ENCODE measurements at places on chromosomes 5 and 9. TPM values are rescaled to one million over a fixed set of nuclear protein-coding genes. Genes with fewer than 3 reads are reported as not detected.

Gene OR1J2
- total RNA-seq, result not detected

Gene QRFP
- not detected for total RNA-seq

Gene CDH9
- not detected for total RNA-seq

Gene SYK
- total RNA-seq, result 0.28 TPM

Gene FAM13B
- total RNA-seq, result 38.8 TPM

Gene CDHR2
- 0.56 TPM for total RNA-seq

Gene C1QTNF3
- total RNA-seq, result 3.8 TPM

Gene RMRP
- total RNA-seq, result 6,751 TPM

Gene GFI1B
- not detected for total RNA-seq

DNA sequence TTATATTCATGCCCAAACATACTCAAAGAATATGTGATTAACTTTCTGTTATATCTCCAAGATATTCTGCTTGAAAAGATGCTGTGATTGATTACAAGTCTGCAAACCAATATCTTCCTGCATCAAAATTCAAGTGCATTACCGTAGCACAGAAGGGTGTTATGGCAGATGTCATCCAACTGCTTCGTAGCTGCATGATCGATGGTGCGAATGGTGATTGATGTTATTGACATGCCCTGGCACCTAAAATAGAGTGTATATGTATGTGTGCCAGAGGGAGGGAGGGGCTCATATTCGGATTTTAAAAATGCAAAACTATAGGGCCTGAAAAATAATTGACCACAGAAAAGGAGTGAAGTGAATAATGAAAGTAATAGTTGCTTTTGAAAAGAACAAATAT is 882.1 kb upstream of the NUDT12 start:
- no peak for DNase-seq

DNA sequence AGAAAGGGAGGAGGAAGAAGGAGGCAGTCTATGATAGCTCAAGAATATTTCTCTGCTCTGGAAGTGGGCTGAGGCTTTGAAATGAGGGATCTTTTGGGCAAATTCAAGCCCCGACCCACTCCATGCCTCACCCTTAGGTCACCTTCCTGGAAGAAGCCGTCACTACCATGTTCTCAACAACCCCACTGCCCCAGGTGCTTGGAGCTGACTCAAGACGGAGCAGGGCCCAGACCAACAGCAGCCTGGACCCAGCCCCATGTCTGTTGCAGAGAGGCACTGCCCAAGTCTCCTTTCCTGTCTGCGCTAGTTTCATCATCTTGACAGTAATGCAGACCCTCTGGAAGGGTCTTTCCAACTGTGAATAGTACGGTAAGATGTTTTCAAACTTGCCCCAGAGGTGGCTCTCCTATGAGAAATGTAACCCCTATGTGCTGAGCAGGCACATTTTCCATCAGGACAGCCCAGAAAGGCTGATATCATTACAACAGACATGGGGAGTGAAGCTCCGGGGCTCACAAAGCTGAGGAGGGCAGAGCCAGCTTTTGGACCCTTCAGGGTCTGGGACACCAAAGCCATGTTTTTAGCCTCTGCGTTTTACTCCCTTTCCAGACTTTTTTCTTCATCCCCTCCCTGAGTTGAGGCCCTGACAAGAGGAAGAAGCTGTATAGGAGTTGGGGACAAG is 128.2 kb upstream of the LARP1 start:
- DNase-seq, result no peak

DNA sequence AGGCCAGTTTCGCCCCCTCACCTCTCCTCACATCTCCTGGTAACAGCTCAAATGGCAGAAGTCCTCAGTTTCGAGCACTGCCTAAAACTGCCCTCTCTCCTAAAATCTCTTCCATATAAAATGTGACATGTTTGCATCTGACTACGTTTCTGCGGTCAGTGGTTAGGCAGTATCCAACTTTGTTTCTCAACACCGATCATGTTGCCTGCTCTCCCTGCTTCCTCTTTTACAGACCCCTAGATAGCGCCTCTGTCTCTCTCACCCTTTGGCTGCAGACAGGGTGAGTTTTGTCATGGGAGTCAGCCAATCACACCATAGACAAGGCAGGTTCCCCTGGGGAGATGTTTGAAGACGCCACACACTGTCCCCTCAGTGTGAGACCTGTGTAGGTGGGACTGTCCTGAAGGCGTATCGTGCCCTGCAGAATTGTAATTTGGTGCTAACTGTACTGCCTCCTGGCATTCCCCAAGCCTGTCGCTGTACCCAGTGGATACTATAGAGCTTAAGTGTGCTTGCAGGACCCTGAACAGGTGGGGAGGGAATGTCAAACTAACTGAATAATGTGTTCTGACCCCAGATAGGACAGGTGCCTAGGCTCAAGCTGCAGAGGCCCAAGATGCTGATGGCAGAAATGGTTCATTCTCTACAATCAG is 1.1 kb downstream of the HEXB start:
- DNase-seq, result no peak

GRCh38 chr9:116628716-116629115 is 58.4 kb upstream of the TRIM32 start:
- no peak for DNase-seq

- DNase-seq, result no peak
Observed at GRCh38 chr9:35306283-35306682, 144.5 kb downstream of the UNC13B start.

DNA sequence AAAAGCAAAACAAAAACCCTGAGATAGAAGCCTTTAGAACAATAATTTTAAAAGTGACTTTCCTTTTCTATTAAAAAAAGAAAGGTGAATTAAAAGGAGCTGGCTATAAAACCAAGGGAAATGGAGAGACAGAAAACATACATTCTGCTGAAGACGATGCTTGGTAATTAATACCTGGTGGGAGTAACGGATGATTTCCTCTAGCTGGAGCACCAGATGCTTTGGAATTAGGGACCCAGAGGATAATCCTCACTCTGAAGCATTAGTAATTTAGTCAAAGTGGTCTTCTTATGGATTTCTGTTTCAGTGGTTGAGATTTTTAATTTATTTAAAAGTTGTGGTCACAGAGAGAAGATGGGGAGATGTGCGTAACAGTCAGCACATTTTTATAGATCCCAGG is 982.5 kb downstream of the TLE4 start:
- DNase-seq, result no peak

- DNase-seq, result no peak
Observed at GRCh38 chr9:114513055-114513958, 8.0 kb upstream of the WHRN start.

- DNase-seq, result no peak
Observed at GRCh38 chr5:17831279-17831678, 197.0 kb downstream of the TAF11L14 start.

DNA sequence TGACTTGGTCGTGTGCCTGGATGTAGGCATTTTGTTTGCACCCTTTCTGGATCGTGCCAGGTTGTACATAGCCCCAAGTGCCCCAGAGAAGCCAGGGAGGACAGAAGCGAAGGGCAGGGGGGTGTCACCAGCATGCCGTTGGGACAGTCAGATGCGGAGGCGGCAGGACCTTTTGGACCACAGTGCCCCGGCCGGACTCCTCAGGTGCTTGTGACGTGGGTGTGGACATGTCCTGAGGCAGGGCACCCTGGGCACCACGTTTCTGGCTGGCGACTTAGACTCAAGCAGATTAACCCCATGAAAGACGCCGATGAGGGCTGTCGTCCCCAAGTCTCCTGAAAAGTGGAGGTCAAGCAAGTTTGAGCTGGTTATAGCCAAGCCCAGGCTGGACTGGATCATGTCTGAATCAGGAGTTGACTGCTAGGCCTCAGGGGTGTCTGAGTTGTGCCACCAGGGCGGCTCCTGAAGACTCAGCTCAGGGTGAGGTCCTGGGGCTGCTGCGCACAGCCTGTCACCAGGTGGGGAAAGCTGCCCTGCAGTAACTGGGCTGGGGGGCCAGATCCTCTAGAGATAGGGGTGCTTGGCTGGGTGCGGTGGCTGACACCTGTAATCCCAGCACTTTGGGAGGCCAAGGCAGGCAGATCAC is 42.0 kb downstream of the HABP4 start:
- DNase-seq, result no peak

DNA sequence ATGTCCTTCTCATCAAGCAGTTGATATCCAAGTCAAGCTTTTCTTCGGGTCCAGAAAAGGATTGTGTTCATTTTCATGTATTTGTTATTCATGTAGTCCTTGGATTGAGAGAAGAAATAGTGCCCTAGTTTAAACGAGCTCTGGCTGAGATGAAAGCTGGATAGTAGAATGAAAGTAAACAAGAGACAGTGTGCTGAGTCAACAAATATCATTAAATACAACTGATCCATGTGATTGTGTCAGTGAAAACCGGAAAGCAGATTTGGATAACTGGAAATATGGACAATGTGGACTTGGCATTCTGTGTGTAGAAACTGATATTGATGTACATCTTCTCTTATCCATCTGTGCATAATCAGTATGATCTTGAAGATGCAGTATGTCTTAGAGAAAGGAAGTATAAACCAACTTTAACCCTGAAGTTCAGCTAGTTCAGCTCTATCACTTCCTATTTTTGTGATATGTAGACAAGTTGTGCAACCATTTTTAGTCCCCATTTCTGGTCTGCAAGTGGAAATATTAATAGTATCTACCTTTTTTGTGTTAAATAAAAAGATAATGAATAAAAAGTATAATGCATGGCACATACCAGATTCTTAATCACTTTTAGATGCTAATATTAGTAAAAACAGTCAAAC is 4.4 kb downstream of the MUSK start:
- no peak for DNase-seq

- no peak for DNase-seq
Observed at GRCh38 chr9:114777821-114778609, 27.8 kb downstream of the TNFSF15 start.

DNA sequence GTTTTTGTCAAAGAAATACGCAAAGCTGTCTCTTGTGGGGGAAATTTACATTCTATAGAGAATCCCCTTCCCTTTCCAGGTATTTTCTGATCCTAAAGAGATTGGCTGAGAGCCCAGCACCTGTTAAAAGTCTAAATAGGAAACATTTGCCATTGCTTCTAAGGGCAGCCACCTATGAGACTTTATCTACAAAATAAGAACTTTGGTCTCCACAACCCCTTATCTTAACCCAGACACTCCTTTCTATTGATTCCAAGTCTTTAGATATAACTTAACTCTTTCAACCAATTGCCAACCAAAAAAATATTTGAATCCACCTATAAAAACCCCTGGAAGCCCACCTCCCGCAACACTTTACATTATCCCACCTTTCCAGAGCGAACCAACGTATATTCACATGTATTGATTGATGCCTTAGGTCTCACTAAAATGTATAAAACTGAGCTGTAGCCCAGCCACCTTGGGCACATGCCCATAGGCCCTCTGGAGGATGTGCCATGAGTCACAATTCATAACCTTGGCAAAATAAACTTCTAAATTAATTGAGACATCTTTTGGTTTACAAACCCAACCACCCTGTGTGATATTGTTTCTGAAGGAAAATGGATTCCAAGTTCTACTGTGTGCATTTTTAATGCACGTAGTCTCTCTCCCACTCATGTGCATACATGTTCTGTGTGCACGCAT is 211.4 kb downstream of the GAS1 start:
- no peak for DNase-seq

DNA sequence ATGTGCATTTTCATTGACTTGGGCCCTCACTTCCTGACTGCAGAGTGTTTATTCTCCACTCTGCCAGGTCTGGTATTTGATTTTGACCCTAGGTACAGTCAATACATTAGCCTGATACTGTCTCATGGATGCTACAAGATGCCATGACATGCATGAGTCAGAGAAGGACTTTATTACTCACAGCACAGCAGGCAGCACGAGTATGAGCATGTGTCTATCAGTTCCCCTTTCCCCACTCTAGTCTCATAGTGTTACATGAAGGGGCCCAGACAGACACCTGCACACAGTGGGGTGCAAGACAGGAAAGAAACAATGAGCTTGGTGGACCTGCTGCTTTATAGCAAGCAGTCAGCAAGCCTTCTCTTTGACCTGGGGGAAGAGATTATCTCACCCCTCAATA is 19.6 kb downstream of the ITGA2 start:
- peak; percentile 80 for DNase-seq

DNA sequence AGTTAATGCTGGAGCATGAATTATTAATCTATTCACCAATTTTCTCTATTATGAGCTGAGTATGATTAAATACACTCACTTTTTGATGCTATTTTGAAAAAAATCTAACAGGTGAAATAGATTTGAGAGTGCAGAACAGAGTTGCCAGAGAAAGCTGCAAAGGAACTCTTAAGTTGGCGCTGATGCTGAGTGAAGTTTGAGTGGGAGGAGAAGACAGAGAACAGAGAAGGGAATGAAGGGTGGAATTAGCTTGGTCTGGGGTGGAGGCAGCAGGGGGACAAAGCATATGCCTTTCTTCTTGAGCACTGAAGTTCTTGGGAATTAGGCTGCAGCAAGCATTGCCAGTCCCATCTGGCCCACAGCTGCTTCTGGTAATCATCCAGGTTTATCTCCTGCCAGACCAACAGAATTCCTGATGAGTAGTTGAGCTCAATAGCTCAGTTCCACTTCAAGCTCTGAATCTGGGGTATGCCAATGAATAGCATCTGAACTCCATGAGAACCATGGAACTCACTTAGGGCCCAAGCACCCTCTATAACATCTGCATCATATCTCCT is 290.1 kb downstream of the HINT1 start:
- DNase-seq, result no peak
